Muscle of leg (tissue), 16 donors: ENCODE measurements at places on chromosomes 2 and 18. TPM values are rescaled to one million over a fixed set of nuclear protein-coding genes. Genes with fewer than 3 reads are reported as not detected.

Gene LRPPRC
- 64.0 TPM for polyA plus RNA-seq

Gene ORC2
- polyA plus RNA-seq, result 11.4 TPM

Gene SPATS2L
- 231 TPM for polyA plus RNA-seq

Gene OTOS
- not detected for polyA plus RNA-seq

Gene ZFP36L2
- polyA plus RNA-seq, result 56.0 TPM

Gene ANO7
- polyA plus RNA-seq, result 2.0 TPM

Gene IL36G
- polyA plus RNA-seq, result not detected

Gene CCDC68
- 0.54 TPM for polyA plus RNA-seq

Gene FER1L5
- polyA plus RNA-seq, result 0.57 TPM

Gene PIEZO2
- polyA plus RNA-seq, result 33.0 TPM

Gene NYAP2
- 0.41 TPM for polyA plus RNA-seq

Gene FOXI3
- polyA plus RNA-seq, result not detected
